Left ventricle myocardium superior (tissue), 1 donor: ENCODE measurements at places on chromosomes 16 and 17.

- no peak for DNase-seq
Measured at GRCh38 chr16:12543700-12544476, 259.8 kb downstream of the CPPED1 start.

GRCh38 chr16:53449816-53450517 is 15.7 kb downstream of the RBL2 start:
- DNase-seq: no peak

GRCh38 chr16:8686031-8686621 is 11.7 kb downstream of the ABAT start:
- peak; percentile 71 for DNase-seq

- DNase-seq: no peak
Measured at GRCh38 chr17:73393962-73394361, 82.2 kb upstream of the CDC42EP4 start.
